Sigmoid colon (tissue), 7 donors: ENCODE measurements at places on chromosomes 3 and 15. TPM values are rescaled to one million over a fixed set of nuclear protein-coding genes. Genes with fewer than 3 reads are reported as not detected.

GRCh38 chr3:50490424-50490823, 13.0 kb downstream of the CACNA2D2 start:
- no peak for DNase-seq

GRCh38 chr15:40660686-40661085, 34.3 kb upstream of the RAD51 start:
- no peak for DNase-seq

GRCh38 chr3:77468626-77469020, 428.7 kb downstream of the ROBO2 start:
- no peak for DNase-seq

DNA sequence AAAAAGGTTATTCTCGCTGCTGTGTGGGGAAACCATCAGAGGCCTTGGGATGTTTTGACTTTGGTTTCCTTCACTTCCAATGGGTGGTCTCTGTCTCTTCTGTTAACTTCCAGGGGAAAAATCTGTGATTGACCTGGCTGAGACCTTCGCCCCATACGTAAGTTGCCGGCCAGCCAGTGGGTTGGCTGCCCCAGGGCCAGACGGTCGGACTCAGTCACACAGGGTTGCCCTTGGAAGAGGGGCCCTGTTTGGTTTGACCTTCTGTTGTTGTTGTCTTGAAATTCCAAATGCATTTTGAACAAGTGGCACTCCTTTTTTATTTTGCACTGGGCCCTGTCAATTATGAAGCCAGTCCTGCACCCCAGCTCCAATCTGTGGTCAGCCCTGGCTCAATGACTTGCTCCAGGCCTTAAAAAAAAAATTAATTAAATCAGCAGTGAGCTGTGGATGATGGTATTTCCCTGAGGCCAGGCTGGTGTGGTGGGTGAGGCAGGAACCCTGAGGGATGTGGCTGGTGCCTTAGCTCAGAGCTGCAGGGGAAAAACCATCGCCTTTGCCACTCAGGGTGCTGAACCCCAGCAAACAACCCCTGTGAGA, 4.5 kb downstream of the FAM107A start:
- no peak for DNase-seq

- DNase-seq: no peak
Measured at GRCh38 chr3:65004795-65005295, 317.0 kb upstream of the ADAMTS9 start.

- no peak for DNase-seq
Measured at GRCh38 chr15:82656641-82657266, 9.6 kb upstream of the CPEB1 start.

SLC28A1 gene
- total RNA-seq: not detected

SLC2A2 gene
- total RNA-seq: not detected
